Activated naive CD8-positive, alpha-beta T cell treated with anti-CD3 and anti-CD28 coated beads, Interleukin-2, amount 10 ng/mL, durations not matched to agents 7 days and 5 days (primary cell): ENCODE measurements at places on chromosomes 16 and 17.

GRCh38 chr17:75242461-75243042 lies 18.9 kb downstream of the GGA3 start:
- peak overlapping the region; percentile 48 for H3K27ac ChIP-seq
- DNase-seq, result no peak
- peaks cover 22% of the 10 kb centered on the region for H3K36me3 ChIP-seq
- peaks cover 20% of the 10 kb centered on the region for H3K4me1 ChIP-seq

DNA sequence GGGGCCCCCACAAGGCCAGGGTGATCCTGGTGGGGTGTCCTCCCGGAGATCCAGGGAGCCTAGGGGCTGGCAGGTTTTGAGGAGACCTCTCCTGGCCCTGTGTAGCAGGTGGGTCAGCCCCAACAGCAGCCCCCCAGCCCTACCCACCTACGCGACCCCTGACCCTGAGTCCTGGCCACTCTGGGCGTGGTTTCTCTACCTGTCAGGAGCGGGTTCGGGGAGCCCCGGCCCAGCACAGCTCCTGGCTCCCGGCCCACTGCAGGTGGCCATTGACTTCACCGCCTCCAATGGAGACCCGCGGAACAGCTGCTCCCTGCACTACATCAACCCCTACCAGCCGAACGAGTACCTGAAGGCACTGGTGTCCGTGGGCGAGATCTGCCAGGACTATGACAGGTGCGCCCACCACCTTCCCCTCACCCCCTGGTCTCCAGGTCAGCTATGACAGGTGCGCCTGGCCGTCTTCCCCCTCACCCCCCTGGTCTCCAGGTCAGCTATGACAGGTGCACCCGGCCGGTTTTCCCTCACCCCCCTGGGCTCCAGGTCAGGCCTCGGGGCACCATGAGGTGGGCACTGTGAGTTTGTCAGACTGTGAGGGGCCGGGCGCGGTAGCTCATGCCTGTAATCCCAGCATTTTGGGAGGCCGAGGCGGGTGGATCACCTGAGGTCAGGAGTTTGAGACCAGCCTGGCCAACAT lies 13.0 kb downstream of the CPNE7 start:
- no peak overlapping the region for H3K27ac ChIP-seq
- peaks cover 2% of the 10 kb centered on the region for H3K4me1 ChIP-seq
- no peaks in the 10 kb centered on the region for H3K27me3 ChIP-seq
- no peak for DNase-seq
- H3K4me3 ChIP-seq, result no peak overlapping the region
- no peaks in the 10 kb centered on the region for H3K36me3 ChIP-seq

DNA sequence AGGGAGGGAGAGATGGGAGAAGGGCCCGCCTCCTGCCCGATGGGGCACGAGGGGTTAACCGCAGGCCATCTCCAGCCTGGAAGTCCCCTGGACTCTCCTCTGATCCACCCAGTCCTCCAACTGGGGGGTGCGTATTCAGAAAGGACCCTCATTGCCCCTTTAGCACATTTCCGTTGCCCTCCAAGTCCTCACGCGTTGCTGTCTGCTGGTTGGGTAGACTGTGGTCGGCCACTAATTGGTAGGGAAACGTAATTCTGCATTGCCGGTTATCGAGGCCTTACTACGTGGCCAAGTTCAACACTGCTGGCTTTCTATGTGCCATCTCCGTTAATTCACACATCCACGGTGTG lies 103.4 kb downstream of the FOXL1 start:
- H3K4me1 ChIP-seq, result no peaks in the 10 kb centered on the region
- DNase-seq, result no peak
- H3K27me3 ChIP-seq, result peaks cover 16% of the 10 kb centered on the region
- H3K4me3 ChIP-seq, result no peak overlapping the region

DNA sequence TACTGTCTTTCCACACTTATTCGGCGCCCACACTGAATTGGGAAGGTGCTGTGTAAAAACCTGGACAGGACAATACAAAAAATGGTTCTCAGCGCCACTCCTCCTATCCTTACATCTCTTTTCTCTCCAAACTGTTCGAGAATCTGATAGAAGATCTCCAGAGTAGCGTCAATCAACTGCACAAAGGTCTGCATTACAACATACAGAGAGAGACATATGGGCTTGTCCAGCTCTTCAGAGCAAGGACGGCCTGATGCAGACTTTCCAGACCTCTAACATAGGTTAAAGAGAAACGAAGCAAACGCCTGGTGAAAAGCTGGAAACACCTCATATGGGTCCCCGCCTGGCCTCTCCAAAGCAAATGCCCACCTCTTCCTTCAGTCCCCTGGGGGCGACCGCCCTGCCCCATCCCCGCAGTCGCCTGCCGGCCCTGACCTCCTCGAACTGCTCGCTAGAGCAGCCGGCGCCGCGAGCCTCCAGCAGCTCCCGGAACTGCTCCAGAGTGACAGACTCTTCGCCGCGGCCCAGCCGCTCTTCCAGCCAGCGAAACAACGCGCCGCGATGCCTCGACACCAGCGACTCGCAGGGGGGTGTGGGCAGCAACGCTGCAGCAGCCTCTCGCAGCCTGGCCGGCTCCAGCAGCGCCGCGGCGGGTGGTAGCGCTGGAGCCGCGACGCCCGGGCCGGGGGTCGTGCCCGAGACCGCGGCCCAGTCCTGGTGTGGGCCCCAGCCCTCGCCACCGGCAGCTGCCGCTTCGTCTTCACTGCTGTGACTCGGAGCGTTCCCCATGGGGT lies 526 bp downstream of the ZZEF1 start:
- DNase-seq, result no peak
- peaks cover 6% of the 10 kb centered on the region for H3K36me3 ChIP-seq
- peak overlapping the region; percentile 99 for H3K27ac ChIP-seq
- H3K4me1 ChIP-seq, result peaks cover 37% of the 10 kb centered on the region
- H3K4me3 ChIP-seq, result peak overlapping the region; percentile 97

GRCh38 chr17:41505007-41505808 lies at the start of gene KRT13:
KRT13 (minus strand) TSS chr17:41505612; CDS start chr17:41505550, 62 bp downstream.
- H3K36me3 ChIP-seq, result no peaks in the 10 kb centered on the region
- H3K4me3 ChIP-seq, result no peak within 1 kb of the TSS
- no peak for DNase-seq
- no peaks in the 10 kb centered on the region for H3K4me1 ChIP-seq
- no peaks in the 10 kb centered on the region for H3K27me3 ChIP-seq

DNA sequence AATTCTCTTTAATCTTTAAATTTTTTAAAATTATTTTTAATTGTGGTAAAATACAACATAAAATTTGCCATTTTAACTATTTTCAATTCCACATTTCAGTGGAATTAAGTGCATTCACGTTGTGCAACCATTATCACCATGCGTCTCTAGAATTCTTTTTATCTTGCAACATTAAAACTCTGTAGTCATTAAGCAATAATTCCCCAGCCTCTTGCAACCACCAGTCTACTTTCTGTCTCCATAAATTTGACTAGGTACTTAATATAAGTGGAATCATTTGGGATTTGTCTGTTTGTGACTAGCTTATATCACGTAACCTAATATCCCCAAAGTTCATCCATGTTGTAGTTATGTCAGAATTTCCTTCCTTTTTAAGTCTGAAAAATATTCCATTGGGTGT lies 79.1 kb downstream of the TAOK1 start:
- H3K4me3 ChIP-seq, result no peak overlapping the region
- H3K36me3 ChIP-seq, result peaks cover 31% of the 10 kb centered on the region
- H3K27ac ChIP-seq, result no peak overlapping the region
- H3K27me3 ChIP-seq, result no peaks in the 10 kb centered on the region
- no peaks in the 10 kb centered on the region for H3K4me1 ChIP-seq
- DNase-seq, result no peak

GRCh38 chr17:66531851-66532295 lies 229.5 kb downstream of the PRKCA start:
- no peak overlapping the region for H3K4me3 ChIP-seq
- H3K27ac ChIP-seq, result no peak overlapping the region
- DNase-seq, result no peak
- H3K4me1 ChIP-seq, result peaks cover 28% of the 10 kb centered on the region
- H3K36me3 ChIP-seq, result peaks cover 26% of the 10 kb centered on the region
- no peaks in the 10 kb centered on the region for H3K27me3 ChIP-seq
